ENCODE measurements at places on chromosomes 13 and 19. TPM values are rescaled to one million over a fixed set of nuclear protein-coding genes. Genes with fewer than 3 reads are reported as not detected.

The PEG3 gene
- 181 TPM for total RNA-seq

- no peak for DNase-seq
Observed at GRCh38 chr19:399370-399769, 9.6 kb downstream of the C2CD4C start.

The ZNF415 gene
- 14.9 TPM for total RNA-seq

- no peak for DNase-seq
Observed at GRCh38 chr19:5943045-5943444, 29.0 kb downstream of the CAPS start.

The RUBCNL gene
- 3.6 TPM for total RNA-seq

GRCh38 chr13:102399791-102400674 is 1.8 kb downstream of the FGF14 start:
- no peak for DNase-seq

DNA sequence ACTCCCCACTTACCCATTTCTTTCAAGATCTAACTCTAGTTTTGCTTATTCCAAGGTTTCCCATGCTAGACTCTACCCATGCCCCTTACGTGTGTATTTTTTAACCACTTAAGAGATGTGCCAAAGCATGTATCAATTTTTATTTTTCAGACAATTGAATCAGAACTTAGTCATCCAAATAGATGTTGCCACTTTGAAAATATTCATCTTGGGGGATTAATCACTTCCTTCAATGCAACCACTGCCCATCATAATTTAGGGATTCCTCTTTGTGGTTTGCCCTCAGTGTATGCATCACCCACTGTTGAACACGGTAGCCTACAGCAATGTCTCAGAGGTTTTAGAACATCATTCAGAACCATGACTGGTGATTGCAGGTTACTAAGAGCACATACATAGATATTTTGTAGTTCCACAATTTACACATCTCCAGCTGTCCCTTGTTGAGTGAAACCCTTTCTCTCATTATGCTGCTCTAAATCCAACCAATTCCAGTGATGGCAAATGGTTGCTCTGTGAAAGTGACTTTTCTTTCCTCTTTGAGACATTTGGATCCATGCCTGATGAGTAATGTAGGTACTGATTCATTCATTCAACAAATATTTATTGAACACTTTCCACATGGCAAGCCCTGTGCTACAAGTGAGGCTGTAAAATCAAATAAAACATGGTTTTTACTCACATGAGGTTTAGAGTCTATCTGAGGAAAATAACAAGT is 60.6 kb upstream of the SERP2 start:
- DNase-seq, result no peak

The ZNF442 gene
- 10.6 TPM for total RNA-seq

The SRRM5 gene
- 0.24 TPM for total RNA-seq

The ADGRE2 gene
- 3.9 TPM for total RNA-seq

DNA sequence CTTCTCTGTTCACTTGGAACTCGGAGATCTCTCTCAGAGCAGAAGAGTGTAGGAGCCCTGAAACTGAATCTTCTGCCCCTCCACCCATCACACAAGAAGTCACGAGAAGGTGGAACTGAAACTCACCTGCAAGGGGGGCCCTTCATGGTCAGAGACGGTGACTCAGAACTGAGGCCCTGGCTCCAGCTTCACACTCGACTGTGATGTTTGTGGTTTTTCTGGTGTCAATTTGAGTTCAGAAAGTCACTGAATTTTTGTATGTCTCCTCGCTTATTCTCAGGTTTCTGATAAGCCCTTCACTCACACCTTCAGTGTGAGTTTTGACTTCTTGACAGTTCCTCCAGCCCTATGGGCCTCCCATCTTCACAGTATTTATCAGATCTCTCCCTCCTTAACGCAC is 23.1 kb downstream of the SIGLEC5 start:
- no peak for DNase-seq

The SCN1B gene
- 2.9 TPM for total RNA-seq

GRCh38 chr19:10636304-10636972 is 11.1 kb downstream of the SLC44A2 start:
- no peak for DNase-seq

DNA sequence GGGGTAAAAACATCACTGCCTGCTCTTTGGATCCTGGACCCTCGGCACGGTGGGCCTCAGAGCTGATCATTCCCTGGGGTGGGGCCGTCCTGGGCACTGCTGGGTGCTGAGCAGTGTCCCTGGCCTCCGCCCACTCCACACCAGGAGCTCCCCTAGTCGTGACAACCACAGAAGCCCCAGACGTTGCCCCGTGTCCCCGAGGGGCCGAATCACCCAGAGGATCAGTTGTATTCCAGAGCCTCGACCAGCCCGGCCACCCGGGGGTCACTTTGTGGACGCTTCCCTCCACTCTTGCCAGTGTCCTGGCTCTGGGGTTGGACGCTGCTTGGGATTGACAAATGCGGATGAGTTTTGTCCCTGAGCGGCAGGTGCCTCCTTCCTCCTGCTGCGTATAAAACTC is 10.2 kb downstream of the C2CD4C start:
- no peak for DNase-seq

DNA sequence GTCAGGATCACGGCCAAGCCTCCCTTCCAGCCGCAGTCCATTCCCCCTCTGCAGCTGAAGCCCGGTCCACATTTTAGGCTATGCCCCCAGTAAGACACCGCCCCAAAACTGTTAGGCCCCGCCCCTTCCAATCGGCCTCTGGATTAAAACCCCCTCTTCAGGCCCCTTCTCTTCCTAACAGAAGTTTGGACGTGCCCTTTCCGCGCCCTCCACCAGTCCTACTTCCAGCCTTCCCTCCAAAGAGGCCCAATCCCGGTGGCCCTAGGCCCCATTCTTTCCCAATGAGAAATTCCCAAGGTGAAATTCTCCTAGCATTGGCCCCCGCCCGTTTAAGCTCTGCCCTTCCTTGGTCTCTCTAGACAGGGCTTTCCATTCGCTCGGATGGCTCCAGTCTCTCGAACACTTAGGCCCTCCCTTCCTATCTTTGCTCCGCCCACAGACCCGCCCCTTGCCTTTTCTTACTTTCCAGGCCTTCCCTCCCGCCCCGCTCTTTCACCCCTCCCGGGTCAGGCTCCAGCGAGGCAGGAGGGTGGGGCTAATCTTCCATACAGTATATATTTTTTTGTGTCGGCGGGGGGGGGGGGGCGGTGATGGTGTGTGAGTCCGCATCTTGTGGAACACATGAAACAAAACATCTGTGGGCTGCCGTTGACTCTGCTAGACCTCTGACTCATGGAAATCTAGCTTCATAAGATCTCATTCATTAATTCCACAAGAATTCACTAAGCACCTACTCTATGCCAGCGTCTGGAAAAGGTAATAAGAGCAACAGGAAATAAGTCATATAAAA is 13.6 kb downstream of the LTBP4 start:
- peak; percentile 98 for DNase-seq

DNA sequence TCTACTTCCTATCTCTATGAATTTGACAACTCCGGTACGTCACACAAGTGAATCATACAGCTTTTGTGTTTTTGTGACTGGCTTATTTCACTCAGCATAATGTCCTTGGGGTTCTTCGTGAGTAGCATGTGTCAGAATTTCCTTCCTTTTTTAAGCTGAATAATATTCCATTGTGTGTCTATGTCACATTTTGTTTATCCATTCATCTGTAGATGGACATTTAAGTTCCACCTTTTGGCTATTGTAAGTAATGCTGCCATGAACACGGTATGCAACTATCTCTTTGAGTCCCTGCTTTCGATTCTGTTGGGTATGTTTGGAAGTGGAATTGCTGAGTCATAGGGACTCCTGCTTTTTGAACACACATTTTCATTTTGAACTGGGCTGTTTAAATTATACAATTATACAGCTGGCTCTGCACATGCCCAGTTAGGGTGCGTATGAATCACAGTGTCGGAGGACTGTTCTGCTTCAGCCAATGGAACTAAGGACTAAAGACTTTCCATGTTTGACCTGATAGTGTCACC is 43.0 kb upstream of the C13orf42 start:
- DNase-seq, result no peak

- DNase-seq, result no peak
Observed at GRCh38 chr13:69291292-69291906, 816.2 kb upstream of the ATXN8OS start.

The PLK5 gene
- not detected for total RNA-seq

The NLRP4 gene
- 0.24 TPM for total RNA-seq

GRCh38 chr19:56314018-56314380 is 640 bp downstream of the ZSCAN5A start:
- no peak for DNase-seq

GRCh38 chr13:77829963-77830362 is 88.7 kb downstream of the EDNRB start:
- DNase-seq, result no peak

The OR7A5 gene
- total RNA-seq, result 9.1 TPM

DNA sequence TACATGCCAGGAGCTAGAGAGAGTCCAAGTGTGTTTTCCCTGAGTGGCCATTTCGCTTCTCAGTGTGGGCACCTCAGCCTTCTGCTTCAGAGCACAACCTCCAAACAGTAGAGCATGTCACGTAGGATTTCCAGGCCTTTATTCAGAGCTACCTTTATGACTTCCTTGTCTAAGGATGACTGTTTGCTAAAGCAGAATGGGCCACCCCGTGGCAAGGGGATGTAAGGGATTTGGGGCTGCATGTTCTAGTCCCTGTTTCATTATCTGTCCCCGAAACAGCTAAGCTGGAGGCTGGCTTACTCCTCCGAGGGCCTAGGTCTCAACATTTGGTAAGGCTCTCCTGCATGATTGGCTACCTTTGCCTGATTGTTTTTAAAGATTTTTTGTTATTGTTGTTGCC is 6.0 kb downstream of the RNASEH2B start:
- DNase-seq, result no peak

DNA sequence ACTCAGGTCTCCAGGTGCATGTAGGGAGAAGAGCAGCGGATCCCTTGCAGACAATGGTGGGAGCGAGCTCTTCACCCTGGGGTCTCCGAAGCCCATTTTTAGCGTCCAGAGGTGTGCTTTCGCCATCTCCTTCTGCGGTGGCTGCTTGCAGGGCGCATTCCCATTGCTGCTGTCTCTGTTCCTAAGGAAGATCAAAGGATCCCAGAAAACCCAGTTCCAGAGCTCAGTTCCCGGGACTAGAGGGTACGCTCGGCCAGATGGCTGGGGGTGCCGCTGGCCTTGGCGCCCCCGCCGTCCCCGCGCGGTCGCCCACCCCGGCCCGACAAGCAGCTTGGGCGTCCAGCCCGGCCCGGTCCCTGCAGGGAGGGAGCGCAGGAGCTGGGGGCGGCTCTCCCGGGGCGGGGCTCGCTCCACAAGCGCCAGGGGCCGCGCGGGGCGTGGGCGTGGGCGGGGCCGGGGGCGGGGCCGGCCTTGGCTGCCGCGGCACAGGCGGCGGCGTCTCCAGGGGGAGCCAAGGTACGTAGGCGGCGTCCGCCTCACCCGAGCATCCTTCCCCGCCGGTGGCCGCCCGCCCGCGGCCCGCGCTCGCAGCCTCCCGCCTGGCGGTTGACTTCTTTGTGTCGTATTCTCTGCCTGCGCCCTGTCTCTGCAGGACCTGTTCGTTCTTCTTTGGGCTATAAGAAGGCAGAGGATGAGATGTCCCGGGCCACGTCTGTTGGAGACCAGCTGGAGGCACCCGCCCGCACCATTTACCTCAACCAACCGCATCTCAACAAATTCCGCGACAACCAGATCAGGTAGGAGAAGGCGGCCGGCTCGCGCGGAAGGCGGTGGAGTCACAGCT is 96.8 kb downstream of the ATP8A2 start:
- DNase-seq, result peak; percentile 9

The PTPRS gene
- total RNA-seq, result 76.8 TPM

The ZNF579 gene
- total RNA-seq, result 1.4 TPM

GRCh38 chr19:29478578-29479565 is 46.9 kb upstream of the VSTM2B start:
- DNase-seq, result no peak

- peak; percentile 84 for DNase-seq
Observed at GRCh38 chr19:13938301-13939064, at the start of gene PODNL1. TSS of gene PODNL1 (minus strand) at chr19:13938417. CDS start at chr19:13938181, 236 bp downstream.

The MEIS3 gene
- total RNA-seq, result 91.2 TPM

DNA sequence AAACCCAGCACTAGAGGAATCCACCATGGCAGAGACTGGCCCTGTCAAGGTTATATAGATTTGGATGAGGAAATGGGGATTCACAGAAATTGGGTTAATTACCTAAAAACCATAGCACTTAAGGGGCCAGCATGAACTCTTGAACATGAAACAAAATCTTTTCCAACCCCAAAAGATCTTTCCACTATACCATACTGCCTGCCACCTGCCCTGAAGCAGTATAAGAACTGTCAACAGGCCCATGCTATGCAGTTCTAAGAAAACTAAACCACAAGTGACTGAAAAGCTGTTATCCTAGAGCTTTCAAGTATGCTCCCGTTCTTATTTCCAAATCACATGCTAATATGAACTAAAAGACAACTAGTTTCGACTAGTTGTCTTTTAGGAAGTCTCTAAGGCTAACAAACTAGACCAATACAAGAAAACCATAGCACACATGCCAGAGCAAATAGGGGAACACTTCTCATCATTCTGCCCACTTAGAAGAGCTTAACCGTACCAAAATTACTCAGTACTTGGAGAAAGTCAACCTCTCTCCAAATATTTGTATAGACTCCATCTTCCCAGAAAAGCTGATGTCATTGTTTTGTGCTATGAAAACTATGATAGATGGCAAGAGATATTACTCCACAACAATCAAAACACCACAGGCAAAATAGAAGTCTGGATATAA is 27.5 kb downstream of the HSPH1 start:
- no peak for DNase-seq

DNA sequence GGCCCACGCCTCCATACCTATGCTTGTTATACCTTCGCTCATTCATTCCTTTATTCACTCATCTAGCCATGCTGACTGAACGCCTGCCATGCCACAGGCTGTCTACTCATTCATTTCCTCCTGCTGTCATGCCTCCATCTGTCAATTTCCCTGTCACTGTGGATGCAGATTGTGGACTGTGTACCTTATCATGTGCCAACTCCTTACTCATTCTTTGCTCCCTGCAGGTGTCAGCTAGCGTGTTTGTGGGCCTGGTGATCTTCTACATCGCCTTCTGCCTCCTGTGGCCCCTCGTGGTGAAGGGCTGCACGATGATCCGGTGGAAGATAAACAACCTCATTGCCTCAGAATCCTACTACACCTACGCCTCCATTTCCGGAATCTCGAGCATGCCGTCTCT is 4.1 kb upstream of the PSMD8 start:
- no peak for DNase-seq

GRCh38 chr19:5354403-5354802 is 13.8 kb upstream of the PTPRS start:
- DNase-seq, result no peak

The SOX1 gene
- total RNA-seq, result 0.96 TPM

The FUT1 gene
- total RNA-seq, result 1.4 TPM

Data from umbilical cord (tissue), 2 donors.